ENCODE measurements at places on chromosomes 13 and 19.
A peak's percentile ranks its signal among the peaks of the same experiment; 100 is the strongest.

DNA sequence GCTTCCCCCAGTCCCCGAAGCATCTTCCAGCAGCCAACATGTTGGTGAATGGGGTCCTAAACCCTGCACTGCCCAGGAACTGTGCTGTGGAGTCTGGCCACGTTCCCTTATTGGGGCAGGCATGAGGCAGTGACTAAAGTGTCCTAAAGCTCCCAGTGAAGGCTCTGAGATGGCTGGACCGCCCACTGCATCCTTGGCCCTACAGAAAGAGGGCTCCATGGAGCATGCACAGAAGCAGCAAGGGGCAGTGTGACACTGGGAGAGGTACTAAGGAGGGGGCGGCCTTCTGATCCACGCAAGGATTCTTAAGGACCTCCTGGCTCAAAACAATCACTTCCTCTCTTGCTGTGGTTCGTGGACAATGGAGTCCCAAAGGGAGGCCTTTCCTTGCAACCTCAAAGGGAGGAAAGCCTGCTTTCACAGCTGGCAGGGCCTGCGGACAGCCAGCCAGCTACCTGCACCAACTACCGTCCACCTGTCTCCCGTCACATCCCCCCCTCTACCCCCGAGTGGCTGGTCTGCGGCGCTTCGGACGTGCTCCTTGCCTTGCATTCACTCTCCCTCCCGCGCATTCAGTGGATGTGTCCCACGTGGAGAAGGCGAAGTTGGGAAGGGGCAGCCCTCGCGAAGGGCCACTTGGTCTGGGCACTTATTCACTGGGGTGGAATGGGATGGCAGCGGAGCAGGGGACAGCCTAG lies 63.9 kb upstream of the STARD13 start:
- no peak for DNase-seq

DNA sequence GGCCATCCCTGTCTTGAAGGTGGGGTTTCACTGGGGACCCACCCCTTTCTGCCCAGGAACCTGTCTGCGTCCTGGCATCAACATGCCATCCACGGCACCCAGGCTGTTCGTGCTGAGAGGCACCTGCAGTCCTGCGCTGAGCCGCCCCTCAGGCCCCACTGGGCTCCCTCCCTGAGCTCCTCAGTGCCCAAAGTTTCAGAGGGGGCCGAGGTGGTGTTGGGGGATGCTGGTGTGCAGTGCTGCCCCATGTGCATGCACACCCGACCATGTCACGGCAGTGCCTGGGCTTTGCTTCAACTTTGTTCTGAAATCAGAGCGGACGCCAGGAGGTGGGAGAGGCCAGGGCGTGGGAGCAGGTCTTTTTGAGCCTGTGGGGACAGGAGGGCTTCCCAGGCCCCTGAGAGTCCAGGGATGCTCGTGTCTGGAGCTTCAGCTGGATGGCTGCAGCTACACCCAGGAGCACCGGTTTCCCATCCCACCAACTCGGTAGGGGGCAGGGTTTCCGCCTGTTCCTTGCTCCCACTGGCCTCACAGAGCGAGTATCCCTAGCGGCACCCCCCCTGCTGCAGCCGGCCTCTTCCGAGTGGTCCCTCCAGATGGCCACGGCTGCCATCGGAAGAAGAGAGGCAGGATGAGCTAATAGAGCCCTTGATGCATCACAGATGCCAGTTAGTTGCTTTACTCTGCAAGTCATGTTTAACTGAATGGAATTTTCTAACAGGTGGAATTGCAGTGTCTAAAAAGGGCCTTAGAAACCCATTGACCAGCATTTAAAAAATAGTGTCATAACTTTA lies 44.0 kb downstream of the WDFY2 start:
- no peak for DNase-seq

DNA sequence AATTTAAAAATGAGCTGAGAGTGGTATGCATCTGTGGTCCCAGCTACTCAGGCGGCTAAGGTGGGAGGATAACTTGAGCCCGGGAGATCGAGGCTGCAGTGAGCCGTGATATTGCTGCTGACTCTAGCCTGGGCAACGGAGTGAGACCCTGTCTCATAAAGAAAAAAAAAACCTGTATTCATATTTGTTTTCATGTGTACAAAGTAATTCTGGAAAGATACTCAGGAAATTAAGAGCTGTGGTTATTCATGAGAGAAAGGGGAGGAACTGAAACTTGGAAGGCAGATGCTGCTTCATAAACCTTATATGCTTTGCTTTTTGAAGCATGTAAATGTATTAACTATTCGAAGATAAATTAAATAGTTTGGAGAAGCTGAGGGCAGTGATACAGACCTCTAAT lies 8.8 kb upstream of the RLN3 start:
- no peak for DNase-seq

DNA sequence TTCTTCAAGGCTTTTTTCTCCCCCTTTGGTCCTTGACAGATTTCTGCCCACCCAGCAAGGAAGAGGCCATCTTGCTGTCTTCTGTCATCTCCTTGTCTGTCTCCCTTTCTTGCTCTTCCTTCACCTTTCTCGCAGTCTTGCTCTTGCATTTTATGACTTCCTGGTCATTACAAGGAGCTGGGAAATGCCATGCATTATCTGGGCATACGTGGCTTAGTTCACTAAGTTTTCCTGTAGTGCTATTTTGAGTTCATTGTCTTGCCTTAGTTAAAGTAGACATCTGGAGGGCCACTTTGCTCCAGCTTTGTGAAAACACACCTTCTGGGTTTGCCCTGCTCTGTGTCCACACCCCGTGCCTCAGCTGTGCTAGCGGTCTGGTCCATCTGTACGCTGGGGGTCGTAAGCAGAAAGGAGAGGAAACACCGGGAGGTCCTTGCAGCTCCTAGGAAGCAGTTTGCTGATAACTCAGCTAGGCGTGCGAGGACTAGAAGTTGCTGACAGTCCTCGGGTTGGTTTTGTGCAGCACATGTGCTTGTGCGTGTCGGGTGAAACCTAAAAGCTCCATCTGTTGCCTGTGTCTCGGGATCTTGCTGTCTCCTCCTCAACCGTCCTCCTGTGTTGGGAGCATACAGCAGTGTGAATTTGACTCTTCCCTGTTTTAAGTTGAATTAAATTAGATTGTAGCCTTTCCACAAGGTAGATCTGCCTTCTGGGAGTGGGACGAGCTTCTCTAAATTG lies 59.4 kb downstream of the ARHGEF7 start:
- DNase-seq = no peak

GRCh38 chr19:29488316-29488715 lies 37.5 kb upstream of the VSTM2B start:
- no peak for DNase-seq

- no peak for DNase-seq
These were observed 5.5 kb downstream of the SACS start for GRCh38 chr13:23427881-23428528.

- DNase-seq = no peak
These were observed 50.8 kb downstream of the LATS2 start for GRCh38 chr13:21010621-21011020.

GRCh38 chr13:30038884-30039283 lies 188.5 kb upstream of the UBL3 start:
- DNase-seq = no peak

- no peak for DNase-seq
These were observed 11.2 kb upstream of the KCNC3 start for GRCh38 chr19:50340331-50340730.

DNA sequence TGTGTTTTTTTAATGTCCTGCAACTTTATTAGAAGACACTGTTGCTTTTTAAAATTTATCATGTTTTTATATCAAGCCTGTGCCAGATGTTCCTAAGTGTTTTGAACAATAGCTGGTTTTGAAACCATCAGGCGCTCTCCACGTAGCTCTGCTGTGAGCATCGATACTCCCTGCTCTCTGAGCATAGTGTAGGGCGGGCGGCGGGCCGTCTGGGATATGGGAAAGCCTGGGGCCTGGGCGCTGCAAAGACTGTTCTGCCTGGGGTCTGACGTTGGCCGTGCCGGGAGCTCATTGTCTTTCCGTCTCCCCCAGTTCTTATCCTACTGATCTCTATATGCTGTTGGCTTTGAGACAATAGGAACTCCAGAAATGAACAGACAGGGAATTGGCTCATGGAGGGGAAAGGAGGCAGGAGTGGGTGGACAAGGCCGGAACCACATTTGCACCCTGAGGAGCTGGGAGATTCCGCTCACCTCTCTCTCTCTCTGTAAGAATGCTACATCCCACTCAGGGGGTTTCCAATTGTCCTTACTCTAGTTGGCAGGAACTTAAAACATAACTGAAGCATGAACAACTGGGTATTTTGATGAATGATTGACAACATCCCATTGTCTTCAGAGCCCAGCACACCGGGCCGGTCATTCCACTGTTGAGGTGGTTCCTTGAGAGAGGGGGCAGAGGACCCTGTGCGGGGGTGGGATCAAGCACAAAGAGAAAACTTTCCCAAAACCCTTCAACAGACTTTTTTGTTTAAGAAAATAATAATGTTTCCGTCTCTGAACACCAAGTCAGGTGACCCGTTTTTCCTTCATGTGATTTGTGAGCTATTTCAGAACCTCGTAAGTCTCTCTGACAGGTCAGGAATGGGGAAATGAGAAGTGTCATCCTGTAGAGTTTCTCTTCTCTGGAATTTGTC lies 64.7 kb downstream of the COL4A2 start:
- DNase-seq = peak; percentile 44

DNA sequence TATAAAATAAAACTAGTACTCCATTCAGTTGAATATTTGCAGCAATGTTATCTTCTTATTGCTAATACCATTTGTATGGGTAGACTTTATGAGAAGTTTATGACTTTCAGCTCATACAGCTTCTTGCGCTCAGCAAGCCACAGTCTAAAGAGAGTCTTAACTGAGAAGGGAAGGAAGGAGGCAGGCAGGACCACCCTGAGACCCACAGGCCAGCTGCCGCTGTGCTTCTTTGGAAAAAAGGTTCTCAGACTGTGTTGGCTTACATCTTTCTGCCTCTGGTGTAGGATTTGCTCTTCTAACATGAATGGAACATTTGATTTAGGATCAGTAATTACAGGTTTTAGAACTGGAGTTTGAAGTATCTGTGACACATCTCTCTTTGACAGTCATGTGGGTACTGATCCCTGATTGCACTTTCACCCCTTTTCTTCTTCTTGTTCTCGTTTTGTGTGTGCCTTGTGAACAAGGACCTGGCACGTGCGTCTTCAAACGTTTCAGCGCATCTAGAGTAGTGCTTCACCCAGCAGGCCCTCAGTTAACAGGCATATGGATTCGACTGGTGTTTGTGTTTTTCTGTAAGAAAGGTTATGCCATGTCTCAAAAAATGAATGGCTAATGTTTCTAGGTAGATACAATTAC lies 7.1 kb upstream of the GPR18 start:
- no peak for DNase-seq

DNA sequence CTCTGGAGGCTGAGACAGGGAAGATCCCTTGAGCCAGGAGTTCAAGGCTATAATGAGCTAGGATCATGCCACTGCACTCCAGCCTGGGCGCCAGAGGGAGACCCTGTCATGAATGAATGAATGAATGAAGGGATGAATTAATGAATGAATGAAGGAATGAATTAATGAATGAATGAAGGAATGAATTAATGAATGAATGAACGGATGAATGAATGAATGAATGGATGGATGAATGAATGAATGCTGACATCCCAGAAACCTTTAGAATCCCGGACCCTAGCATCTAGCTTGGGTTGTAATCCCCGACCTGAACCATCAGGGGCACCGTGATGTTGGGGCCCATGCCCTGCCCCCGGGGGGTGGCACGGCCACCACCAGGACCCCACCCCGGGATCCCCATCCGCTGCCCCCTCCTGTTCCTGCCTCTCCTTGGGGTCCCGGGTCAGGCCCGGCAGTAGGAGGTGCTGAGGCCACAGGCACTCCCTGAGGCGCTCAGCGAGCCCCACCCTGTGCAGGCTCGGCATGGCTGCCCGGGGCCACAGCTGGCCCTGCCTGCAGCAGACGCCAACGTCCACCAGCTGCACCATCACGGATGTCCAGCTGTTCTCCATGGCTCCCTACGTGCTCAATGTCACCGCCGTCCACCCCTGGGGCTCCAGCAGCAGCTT lies 3.4 kb downstream of the EBI3 start:
- DNase-seq = no peak

DNA sequence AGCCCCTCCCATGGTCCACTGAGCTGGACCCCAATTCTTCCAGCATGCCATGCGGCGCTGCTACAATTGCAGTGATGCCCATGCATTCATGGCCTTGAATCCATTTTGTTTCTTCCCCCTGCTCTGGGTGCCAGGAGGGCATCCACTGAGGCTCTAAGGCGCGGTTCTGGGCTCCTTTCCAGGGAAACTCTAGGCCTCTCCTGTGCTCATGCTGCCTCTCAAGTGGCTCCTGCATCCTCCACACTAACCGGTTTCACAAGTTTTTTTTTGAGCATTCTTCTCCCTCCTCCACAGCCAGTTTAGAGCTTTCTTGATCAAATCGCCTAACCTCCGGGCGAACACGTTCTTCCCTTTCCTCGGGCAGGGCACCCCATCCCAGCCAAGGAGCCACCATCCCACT lies 69.1 kb upstream of the FLT1 start:
- no peak for DNase-seq

DNA sequence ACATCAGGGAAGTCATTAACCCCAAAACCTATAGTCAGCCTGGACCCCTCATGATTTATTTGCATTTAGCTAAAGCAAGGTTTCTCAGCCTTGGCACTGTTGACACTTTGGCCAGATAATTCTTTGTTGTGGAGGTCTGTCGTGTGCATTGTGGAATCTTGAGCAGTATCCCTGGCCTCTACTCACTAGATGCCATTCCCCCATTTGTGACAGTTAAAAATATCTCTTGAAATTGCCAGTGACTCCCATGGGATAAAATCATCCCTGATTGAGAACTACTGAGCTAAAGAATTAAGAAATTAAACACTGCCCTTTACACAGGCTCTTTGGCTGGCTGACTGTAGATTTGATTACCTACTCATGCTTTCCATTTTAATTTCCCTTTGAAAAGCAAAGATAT lies 102.7 kb downstream of the LMO7 start:
- no peak for DNase-seq

DNA sequence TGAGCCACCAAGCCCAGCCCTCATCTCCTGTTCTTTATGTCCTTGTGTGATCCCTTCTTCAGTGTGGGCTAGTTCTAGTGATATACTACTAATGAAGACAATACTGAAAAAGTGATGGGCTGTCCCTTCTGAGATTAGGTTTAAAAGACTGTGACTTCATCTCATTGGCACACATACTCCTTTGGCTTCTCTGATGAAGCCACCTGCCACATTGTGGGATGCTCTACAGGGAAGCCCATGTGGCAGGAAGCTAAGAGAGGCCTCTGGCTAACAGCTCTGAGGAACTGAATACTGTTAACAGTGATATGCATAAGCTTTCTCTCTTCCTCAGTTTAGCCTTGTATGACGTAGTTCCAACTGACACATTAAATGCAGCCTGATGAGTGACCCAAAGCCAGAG lies 13.6 kb downstream of the CSNK1A1L start:
- no peak for DNase-seq

All from cardiac muscle cell (in vitro differentiated cells and primary cell).